ENCODE measurements at places on chromosomes 13 and 19. TPM values are rescaled to one million over a fixed set of nuclear protein-coding genes. Genes with fewer than 3 reads are reported as not detected.

Gene NLRP5
- 2.7 TPM for polyA plus RNA-seq

Gene HDGFL2
- polyA plus RNA-seq: 63.0 TPM

Gene LRRC63
- polyA plus RNA-seq: not detected

Gene CLIP3
- polyA plus RNA-seq: 91.3 TPM

Gene KLK11
- polyA plus RNA-seq: 0.53 TPM

Gene INSL3
- polyA plus RNA-seq: 103 TPM

Gene OVOL3
- not detected for polyA plus RNA-seq

Gene PVR
- 14.0 TPM for polyA plus RNA-seq

Gene LGALS4
- 0.80 TPM for polyA plus RNA-seq

Gene RGS9BP
- 0.15 TPM for polyA plus RNA-seq

Gene ELSPBP1
- polyA plus RNA-seq: not detected

Gene ACP7
- polyA plus RNA-seq: not detected

Gene PCP2
- polyA plus RNA-seq: not detected

Gene TBXA2R
- 1.5 TPM for polyA plus RNA-seq

Gene LRRC4B
- polyA plus RNA-seq: 5.6 TPM

Gene SIN3B
- polyA plus RNA-seq: 43.9 TPM

Gene SHC2
- polyA plus RNA-seq: 0.62 TPM

Gene ERVK3-1
- polyA plus RNA-seq: 52.5 TPM

Gene CPB2
- not detected for polyA plus RNA-seq

Gene ZNF419
- 8.5 TPM for polyA plus RNA-seq

Gene ZNF540
- 5.8 TPM for polyA plus RNA-seq

Measured in ovary (tissue), 10 donors.